ENCODE measurements at places on chromosomes 12 and 14.

GRCh38 chr12:16152885-16153673, 124.4 kb downstream of the SLC15A5 start:
- DNase-seq: no peak

- no peak for DNase-seq
Observed at GRCh38 chr12:100101000-100101399, 41.7 kb downstream of the BLTP3B start.

GRCh38 chr12:80936642-80937390, 918 bp downstream of the LIN7A start:
- DNase-seq: no peak

- no peak for DNase-seq
Observed at GRCh38 chr14:83164016-83164415, 1630.4 kb upstream of the SEL1L start.

DNA sequence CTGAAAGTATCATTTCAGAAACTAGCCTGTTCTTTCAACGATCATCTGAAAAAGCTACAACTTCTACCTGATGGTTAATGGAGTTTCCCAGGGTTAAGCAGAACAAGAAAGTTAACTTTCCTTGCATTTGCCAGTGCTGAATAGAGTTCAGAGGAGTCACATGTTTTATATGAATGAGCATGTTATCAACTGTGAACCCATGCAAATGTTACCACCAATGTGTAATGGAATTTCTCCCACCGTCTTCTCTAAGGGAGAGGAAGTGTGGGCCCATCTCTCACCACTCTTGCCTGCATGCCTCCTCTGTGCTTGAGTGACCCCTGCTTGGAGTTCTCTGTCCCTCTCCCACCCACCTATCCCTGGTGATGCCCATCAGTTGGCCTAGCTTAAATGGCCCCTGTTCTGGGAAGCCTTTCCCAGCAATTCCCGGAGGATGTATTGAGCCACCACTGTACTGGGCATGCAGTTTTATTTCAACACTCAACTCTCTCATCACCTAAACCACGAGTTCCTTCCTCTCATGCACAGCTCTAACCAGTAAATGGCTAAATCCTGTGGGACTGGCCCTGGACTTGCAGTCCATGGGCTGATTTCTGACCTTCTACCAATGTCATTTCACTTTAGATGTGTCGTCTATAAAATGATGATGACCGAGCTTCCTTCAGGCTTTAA, 159.8 kb downstream of the RPAP3 start:
- DNase-seq: no peak

DNA sequence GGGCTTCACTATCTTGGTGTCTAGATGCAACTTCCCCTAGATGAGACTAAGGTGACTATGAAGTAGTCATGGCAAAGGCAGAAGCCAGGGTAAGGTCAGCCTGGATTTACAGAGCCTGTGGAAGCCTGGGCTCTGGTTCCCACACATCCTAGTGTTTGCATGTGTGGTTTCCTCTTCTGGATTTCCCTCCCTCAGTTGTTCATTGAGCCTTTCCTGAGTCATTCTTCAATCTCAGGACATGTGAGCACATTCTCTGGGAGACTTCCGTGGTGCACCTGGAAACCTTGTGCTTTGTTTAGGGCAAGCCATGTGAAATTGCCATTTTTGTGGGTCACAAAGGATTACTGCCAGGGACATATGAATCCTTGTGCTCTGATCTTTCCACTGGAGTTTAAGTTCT, 236.6 kb downstream of the C12orf75 start:
- no peak for DNase-seq

DNA sequence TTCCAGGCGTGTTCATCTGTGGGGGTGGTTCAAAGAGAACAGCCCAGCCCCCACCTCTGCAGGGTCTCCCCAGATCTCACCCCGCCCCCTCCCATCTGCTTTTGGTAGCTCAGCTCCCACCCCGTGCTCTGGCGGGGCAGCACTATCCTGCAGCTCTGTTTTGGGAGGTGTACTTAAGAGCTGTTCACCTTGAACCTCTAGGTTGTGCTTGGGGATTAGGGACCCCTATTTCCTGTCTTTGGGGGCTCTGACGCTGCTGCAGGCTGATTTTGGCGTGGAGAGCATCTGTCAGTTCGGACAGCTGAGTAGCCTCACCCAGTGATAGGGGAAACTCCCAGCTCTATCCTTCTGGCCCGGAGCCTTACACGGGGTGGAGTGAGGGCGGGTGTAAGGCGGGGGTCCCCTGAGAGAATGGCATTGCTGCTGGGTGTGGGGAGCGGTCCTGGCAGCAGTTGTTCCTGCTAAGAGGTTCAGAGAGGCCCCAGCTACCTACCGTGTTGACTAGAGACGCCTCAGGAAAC, 765 bp downstream of the TMEM120B start:
- no peak for DNase-seq

GRCh38 chr12:122194804-122195203, 8.7 kb upstream of the B3GNT4 start:
- DNase-seq: no peak

DNA sequence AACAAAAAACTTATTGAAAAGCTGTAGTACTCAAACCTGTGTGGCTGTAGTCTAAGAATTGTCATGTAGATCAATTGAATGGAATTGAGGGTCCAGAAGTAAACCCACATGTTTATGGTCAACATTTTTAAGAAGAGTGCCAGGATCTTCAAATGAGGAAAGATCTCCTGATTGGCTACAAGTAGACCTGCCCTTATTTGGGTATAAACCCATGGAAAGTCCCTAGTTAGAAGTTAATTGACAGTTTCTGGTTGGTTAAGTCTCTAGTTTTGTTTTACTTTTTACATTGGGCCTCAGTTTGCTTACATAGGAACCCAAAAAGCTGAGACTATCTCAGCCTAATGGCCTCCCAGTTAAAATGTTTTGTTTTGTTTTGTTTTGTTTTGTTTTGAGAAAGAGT, 91.9 kb upstream of the RESF1 start:
- DNase-seq: no peak

- no peak for DNase-seq
Observed at GRCh38 chr12:90548595-90548994, 406.4 kb downstream of the CCER1 start.

GRCh38 chr12:67515679-67516340, 132.7 kb upstream of the DYRK2 start:
- DNase-seq: peak; percentile 41

DNA sequence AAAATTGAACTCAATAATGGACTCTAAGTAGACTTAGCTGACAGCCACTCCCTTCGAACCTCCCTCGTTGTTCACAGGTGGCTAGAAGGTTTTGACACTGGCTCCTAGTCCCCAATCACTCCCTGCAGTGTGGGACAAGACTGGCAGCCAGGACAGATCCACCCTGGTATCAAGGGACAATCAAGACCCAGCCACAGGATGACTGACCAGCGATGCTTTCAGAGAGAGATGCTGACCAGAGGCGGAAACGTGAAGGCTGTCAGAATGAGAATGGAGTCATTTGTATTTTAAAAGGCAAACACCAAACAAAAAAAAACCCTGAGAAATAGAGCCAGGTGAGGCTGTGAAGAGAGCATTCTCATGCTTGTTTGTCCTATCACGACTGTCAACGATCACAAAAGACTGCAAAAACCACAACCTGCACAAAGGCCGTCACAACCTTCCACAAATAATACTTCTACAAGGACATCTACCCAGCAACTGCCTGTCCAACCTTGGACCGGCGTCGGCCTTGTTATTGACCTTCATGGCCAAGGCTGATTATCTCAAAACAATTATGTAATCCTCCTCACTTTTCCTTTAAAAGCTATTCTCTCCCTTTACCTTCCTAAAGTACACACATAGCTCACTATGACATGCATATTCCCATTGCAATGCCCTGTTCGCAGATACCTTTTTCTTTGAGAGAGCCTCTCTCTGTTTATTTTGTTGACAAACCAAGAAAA, 13.2 kb downstream of the EIF5 start:
- no peak for DNase-seq

DNA sequence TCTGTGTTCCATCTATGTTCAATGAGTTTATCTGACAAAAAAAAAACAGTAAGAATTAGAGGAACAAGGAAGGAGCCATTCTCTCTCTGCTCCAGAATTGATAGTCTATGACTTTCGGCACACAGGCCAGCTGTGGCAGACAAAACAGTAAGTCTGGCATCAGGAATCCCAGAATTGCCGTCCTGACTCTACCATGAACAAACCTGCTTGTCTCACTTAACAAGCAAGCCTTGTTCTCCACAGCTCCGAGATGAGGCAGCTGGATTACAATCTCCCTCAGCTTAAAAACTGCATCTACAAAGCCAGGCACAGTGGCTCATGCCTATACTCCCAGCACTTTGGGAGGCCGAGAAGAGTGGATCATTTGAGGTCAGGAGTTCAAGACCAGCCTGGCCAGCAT, 153.6 kb upstream of the TMCC3 start:
- no peak for DNase-seq

GRCh38 chr14:92719421-92719820, 29.0 kb downstream of the LGMN start:
- DNase-seq: no peak

GRCh38 chr12:113934946-113935345, 31.2 kb downstream of the RBM19 start:
- no peak for DNase-seq

DNA sequence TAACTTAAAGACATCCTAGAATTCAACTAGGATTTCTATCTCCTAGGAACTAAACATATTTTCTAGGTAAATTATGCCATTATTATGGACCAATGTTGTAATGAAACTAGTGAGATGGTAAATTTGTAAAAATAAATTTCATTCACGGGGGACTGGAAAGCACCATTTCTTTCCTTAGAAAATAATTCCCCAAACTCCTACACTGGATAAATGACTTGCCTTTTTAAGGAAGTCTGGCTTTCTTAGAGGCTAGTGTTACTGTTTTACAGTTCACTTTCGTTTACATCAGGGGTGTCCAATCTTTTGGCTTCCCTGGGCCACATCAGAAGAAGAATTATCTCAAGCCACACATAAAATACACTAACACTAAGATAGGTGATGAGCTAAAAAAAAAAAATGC, 3.3 kb downstream of the SLC39A9 start:
- DNase-seq: no peak

GRCh38 chr12:68479261-68479895, 131.3 kb upstream of the RAP1B start:
- no peak for DNase-seq

DNA sequence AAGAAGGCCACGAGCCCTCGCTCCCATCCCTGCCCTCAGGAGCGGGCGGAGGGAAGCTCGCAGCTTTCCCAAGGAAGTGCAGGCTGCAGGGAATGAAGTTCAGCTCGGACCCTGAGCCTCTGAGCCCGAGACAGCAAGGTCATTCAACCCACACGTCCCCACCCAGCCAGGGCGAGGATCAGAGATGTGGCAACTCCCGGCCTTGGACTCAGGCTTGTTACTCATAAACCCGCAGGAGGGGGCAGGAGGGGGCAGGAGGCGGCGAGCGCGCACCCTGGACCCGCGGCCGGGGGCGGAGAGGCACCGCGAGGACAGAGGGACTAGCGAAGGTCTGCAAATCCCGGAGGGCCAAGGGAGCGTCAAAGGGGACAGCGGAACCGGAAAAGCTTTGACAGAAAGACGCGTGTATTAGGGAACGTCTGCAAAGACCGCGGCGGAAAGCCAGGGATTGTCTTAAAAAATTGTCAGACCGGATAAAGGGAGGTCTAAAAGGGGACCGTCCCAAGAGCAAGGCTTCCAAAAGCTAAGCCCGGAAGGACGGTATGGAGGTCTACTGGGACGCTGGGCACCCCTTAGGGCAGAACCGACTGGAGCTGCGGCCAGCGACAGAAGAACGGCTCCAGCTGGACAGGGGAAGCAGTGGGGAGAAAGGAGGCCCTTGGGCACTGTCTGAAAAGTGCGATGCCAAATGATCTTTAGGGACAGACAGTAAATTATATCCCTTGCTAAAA, 611 bp upstream of the DCAF11 start:
- DNase-seq: peak; percentile 85

GRCh38 chr12:80099259-80099658, at the start of gene OTOGL:
TSS of gene OTOGL (plus strand) at chr12:80099537. CDS start at chr12:80209432, 109,895 bp downstream.
- DNase-seq: no peak

- DNase-seq: no peak
Observed at GRCh38 chr14:51724650-51725049, 72.9 kb downstream of the FRMD6 start.

DNA sequence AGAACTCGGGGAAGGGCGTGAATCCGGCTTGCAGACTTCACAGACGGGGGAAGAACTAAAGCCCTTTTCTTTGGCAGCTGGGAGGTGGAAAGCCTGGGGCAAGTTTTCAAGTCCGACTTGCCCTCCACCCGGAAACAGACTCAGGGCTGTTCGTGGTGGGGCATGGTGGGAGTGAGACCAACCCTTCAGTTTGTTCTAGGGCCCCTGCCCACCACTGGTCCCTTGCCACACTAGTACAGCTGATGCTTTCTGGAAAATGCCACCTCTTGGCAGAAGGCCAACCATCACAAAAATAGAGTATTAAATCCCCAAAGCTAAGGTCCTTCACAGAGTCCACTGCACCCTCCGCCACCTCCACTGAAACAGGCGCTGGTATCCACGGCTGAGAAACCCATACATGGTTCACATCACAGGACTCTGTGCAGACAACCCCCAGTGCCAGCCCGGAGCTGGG, 50.4 kb upstream of the DDX11 start:
- no peak for DNase-seq

- DNase-seq: no peak
Observed at GRCh38 chr12:40692765-40693206, 547 bp downstream of the CNTN1 start.

- no peak for DNase-seq
Observed at GRCh38 chr12:88393017-88393767, 187.1 kb downstream of the KITLG start.

DNA sequence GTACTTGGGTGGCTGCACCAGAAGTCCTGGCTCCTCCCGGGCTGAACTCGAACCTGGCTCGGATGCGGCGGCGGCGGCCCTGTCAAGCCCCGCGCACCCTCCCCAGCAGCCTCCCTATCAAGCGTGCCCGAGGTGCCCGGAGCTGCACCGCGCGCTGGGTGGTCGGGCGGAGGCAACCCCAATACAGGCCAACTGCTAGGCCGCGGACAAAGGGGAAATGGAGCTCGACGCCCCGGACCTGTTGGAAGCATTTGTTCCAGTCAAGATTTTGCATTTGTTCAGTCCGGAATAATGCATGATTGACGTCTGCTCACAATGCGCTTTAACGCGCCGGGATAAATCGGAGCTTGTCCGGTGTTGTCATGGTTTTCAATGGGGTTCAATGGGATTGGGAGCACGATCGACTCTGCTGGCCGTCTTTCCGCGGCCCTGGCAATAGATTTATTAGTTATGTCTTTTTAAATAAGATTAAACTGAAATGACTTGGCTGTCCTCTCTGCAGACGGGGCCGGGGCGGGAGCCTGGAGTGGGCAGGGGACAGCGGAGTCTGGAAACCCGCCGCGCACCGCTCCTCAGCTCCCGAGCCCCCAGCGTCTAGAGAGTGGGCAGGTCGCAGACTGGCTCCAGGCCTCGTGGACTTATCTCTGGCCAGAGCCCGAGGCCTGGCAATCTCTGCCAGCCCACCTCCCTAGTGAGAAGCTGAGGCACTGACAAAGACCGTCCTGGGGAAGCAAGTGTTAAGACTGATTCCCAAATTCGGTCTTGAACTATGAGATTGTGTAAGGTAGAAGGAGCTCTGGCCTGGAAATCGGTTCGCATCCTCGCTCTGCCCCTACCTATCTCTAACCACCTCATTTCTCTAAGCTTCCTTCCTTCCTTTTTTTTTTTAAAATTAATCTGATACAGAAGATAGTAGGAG, 1.7 kb upstream of the NKX2-8 start:
- DNase-seq: no peak

GRCh38 chr12:116062698-116063097, 214.8 kb downstream of the MED13L start:
- no peak for DNase-seq

Measured in activated T-cell treated with anti-CD3 and anti-CD28 coated beads, Interleukin-2, amount 50 U/mL, for 24 hours (primary cell).